ENCODE measurements at places on chromosomes 2 and 18. TPM values are rescaled to one million over a fixed set of nuclear protein-coding genes. Genes with fewer than 3 reads are reported as not detected.

DNA sequence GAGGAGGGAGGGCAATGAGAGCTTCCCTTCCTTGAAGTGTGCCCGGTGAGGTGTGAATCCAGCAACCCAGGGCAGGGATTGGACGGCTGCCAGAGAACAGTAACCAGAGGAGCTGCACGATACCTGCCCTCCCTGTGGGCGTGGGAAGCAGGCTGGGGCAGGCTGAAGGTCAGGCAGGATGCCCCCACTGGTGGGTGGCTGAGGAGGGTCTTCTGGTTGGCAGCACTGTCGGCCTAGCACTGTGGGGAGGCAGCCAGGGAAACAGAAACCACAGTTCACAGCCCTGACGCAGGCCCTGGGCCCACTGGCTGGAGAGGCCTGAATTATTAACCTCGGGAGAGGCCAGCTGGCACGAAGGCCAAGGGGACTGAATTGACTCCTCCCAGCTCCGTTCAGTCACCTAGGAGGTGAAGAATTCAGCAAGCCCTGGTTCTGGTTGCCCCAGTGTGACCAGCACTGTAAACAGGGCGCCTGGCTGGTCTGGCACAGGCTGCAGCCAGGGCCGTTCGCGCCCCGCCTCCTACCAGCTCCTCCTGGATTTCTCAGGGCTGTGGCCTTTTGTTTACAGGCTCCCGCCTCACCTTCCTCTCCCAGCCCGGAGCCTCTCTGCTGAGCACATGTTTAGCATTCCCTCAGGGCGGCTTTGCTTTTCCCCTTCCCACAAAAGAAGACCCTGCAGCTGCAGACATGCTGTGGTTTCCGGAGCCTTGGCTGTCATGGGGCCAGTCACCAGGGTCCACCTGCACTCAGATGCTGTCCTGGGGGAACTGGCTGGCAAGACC is 97.8 kb downstream of the B3GNT2 start:
- no peaks in the 10 kb centered on the region for H3K36me3 ChIP-seq
- DNase-seq: peak; percentile 95
- no peaks in the 10 kb centered on the region for H3K27me3 ChIP-seq
- H3K4me1 ChIP-seq: peaks cover 9% of the 10 kb centered on the region
- no peak overlapping the region for H3K4me3 ChIP-seq
- H3K27ac ChIP-seq: peak overlapping the region; percentile 55

DNA sequence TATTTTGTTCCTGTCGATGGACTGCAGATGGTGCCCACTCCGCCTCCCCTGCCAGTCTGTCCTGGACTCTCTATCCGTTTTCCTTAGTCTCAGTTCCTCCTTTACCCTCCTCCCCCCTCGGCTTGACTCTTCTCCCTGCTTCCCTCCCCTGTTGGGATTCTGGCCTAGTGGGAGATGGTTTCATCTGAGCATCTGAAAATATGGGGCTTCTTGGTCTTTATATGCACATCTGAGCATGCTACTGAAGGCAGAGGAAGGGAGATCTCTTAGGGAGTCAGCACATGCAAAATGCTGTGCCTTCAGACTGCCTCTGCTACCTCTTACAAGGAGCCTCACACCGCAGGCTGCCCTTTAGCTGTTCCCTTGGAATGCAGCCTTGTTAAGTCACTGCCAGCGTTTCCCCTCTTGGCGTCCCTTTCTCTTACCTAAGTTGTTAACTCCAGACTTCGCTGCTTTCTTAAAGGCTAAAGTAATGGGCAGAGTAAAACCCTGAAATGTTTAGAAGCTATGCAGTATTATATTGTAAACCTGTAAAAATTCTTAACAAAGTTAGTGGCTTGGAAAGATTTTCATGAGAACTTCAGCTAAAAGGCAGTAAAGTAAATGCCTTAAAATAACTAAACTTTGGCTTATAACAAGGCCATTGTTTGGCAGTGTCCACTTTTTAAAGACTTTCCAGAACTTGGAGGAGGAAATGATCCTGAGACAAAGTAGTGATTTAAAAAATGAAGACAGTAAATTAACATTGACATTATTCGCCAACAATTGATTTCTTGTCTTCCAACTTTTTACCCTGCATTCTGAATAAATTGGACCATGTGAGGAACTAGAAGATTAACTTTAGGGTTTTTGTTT is 49.8 kb downstream of the LDLRAD4 start:
- H3K4me3 ChIP-seq: no peak overlapping the region
- H3K27ac ChIP-seq: peak overlapping the region; percentile 29
- peak; percentile 89 for DNase-seq
- H3K27me3 ChIP-seq: no peaks in the 10 kb centered on the region
- H3K36me3 ChIP-seq: no peaks in the 10 kb centered on the region

DNA sequence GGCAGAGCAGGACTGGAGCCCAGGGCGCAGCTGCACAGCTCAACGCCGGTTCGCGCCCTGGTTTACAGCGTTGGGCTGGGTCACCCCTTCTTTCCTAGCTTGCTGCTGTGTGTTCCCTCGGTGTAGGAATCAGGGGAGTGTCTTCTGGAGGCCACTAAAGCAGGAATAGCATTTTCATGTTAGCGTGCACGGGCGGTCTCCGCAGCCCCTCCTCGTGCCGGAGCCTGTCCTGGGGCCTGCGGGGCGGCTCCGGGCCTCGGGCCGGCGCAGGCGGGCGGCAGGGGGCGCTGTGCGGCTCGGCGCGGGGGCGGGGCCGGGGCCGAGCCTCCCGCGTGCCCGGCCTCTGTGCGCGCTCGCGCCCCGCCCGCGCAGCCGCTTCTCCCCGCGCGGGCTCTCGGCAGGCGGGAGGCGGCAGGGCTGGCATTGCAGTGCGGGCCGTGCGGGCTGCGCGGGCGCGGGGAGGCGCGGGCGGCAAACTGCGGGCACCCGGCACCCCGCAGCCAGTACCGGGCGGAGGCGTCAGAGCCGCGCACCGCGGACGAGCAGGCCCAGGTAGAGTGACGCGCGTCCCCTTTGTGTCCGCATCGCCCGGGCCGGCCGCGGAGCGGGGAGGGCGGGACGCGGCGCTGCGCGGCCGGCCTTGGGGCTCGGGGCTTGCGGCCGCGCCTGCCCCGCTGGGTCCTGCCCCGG is at the start of gene RNF144A:
TSS of gene RNF144A (plus strand) at position 342 of the 690 bp plus-strand sequence. CDS start 79,515 bp downstream, outside the sequence.
- no peaks in the 10 kb centered on the region for H3K4me1 ChIP-seq
- H3K27ac ChIP-seq: peak within 1 kb of the TSS; percentile 70
- peak; percentile 89 for DNase-seq
- no peaks in the 10 kb centered on the region for H3K36me3 ChIP-seq

GRCh38 chr2:176001281-176001915 is 669 bp downstream of the LNPK start:
- H3K27ac ChIP-seq: peak overlapping the region; percentile 58
- peak; percentile 77 for DNase-seq
- no peaks in the 10 kb centered on the region for H3K27me3 ChIP-seq
- peak overlapping the region; percentile 94 for H3K4me3 ChIP-seq

DNA sequence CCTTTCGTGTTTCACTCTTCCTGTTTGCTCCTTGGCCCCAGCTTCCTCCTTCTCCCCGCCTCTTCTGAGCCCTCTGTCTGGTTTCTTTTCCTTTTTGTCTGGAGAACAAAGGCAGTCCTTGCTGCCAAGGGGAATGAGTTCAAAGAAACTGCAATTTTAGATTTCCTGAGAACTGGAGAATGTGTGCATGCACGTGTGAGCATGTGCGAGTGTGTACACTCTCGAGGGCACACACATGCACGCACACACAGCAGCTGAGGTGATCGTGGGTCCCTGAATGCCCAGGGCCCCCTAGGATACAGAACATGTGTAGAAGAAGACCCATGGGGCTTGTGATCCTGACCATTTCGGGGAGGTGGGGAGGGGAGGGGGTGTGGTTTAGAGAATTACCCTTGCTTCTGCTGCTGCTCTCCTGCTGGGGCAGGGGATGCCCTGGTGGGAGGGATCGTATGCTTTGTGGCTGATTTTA is 151.8 kb downstream of the DYSF start:
- peaks cover 3% of the 10 kb centered on the region for H3K4me1 ChIP-seq
- peak; percentile 41 for DNase-seq
- H3K27me3 ChIP-seq: no peaks in the 10 kb centered on the region

DNA sequence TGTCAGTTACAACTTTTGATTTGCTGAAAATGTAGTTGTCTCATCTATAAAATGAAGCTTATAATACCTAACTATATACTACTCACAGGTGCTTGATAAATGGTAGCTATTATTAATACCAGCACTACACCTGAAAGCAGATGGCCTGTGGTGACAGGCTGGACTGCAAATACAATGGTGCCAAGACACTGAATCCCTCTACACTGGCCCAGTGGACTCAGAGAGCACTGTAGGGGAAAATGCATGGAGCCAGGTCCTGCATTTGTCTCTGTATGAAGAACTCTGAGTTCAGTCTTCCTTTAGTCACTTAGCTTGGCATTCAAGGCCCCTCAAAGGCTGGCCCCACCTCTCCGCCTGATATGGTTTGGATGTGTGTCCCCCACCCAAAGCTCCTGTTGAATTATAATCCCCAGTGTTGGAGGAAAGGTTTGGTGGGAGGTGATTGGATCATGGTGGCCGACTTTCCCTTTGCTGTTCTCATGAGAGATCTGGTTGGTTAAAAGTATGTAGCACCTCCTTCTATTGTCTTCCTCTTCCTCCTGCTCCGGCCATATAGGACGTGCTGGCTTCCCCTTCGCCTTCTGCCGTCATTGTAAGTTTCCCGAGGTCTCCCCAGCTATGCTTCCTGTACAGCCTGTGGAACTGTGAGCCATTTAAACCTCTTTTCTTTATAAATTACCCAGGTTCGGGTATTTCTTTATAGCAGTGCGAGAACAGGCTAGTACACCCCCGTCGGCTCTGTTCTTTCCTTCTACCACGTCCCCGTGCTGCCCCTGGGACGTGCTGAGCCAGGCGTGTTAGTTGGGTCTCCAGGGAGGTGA is 11.1 kb upstream of the NTSR2 start:
- H3K36me3 ChIP-seq: no peaks in the 10 kb centered on the region
- no peak overlapping the region for H3K27ac ChIP-seq
- H3K27me3 ChIP-seq: no peaks in the 10 kb centered on the region

- H3K4me3 ChIP-seq: no peak overlapping the region
- H3K27ac ChIP-seq: no peak overlapping the region
- H3K36me3 ChIP-seq: no peaks in the 10 kb centered on the region
- DNase-seq: no peak
Measured at GRCh38 chr18:60149316-60149715, 223.3 kb downstream of the MC4R start.

DNA sequence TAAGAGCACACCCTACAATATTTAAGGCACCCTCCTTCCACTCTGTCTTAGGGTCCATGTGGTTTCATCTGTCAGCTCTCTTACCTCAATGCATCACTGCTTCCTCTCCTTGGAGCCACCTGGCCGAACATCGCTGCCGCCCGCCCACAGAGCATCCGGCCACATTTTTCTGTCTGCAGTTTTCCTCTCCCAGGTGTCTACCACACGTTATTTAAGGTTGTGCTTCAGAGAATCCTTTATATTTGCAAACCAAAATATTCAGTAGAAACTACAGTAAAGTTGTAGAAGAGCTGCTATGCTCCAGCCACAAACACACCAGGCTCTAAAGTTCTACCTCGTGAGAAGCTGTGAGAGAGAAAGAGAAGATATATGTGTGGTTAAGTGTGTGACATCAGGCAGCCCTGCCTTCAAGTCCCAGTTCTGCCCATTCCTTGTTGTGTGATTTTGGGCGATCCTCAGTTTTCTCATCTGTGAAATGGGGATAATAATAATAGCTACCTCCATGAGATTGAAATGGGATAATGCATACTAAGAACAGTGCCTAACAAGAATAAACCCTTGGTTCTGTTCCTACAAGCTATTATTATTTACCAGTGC is 4.9 kb upstream of the STK17B start:
- H3K4me3 ChIP-seq: no peak overlapping the region
- H3K27ac ChIP-seq: no peak overlapping the region
- no peaks in the 10 kb centered on the region for H3K4me1 ChIP-seq

DNA sequence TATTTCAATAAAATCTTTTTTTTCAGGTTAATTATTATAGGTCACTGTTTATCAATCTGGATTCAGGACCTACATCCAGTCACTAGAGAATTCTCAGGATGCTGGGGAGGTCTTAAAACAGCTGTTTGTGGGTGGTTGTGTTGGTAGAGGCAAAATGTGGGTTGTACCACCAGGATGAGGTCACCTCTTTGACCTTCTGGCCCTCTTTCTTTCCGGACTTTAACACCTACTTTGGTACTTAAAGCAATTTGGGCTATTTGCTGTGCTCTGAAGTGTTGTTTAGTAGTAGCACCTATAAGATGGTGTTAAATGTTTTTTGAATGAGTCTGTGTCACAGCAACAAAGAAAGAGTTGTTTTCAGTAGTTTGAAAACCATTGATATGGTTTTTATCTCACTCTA is 14.6 kb downstream of the EML4 start:
- H3K36me3 ChIP-seq: peaks cover 13% of the 10 kb centered on the region
- no peak overlapping the region for H3K27ac ChIP-seq
- DNase-seq: peak; percentile 72
- no peaks in the 10 kb centered on the region for H3K27me3 ChIP-seq

DNA sequence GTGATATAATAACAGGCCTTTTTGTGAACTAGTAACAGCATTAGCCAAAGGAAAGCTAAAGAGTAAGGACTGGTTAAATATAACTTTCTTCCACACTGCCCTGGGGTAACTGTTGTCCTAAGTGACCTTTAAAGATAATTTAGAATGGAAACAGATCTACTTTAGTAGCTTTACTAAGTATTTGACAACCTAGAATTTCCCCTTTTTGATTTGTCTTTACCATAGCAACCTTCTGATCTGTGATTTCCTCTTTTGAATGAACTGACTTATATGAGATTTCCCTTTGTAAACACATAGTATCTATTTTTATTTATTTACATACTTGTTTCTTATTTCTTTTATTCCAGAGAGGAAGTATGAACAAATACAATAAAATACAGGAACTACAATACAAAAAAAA is 10.5 kb upstream of the KLF7 start:
- H3K4me1 ChIP-seq: no peaks in the 10 kb centered on the region
- no peaks in the 10 kb centered on the region for H3K36me3 ChIP-seq
- no peak overlapping the region for H3K4me3 ChIP-seq
- no peak overlapping the region for H3K27ac ChIP-seq
- no peaks in the 10 kb centered on the region for H3K27me3 ChIP-seq

- no peak for DNase-seq
- peaks cover 14% of the 10 kb centered on the region for H3K4me1 ChIP-seq
- H3K36me3 ChIP-seq: no peaks in the 10 kb centered on the region
- no peaks in the 10 kb centered on the region for H3K27me3 ChIP-seq
Measured at GRCh38 chr18:77114415-77115191, 18.0 kb downstream of the MBP start.

Gene RAX
- total RNA-seq: 5.3 TPM

Gene SLC14A1
- total RNA-seq: not detected

Gene CFAP65
- 1.3 TPM for total RNA-seq

Gene FAM98A
- total RNA-seq: 46.7 TPM

Measured in endodermal cell (in vitro differentiated cells).